ENCODE measurements at places on chromosomes 2 and 18. TPM values are rescaled to one million over a fixed set of nuclear protein-coding genes. Genes with fewer than 3 reads are reported as not detected.

GALNT5 gene
- not detected for total RNA-seq

IL18RAP gene
- not detected for total RNA-seq

ITGB6 gene
- total RNA-seq, result 0.29 TPM

SLC16A14 gene
- not detected for total RNA-seq

SERPINB8 gene
- total RNA-seq, result 10.9 TPM

CYP27C1 gene
- 1.1 TPM for total RNA-seq

TNFRSF11A gene
- 3.4 TPM for total RNA-seq

CD8A gene
- not detected for total RNA-seq

LAMA3 gene
- total RNA-seq, result 2.7 TPM

RGPD4 gene
- not detected for total RNA-seq

TCF23 gene
- total RNA-seq, result not detected

SLC19A3 gene
- 0.10 TPM for total RNA-seq

IFIH1 gene
- total RNA-seq, result 4.7 TPM

C2orf74 gene
- 51.5 TPM for total RNA-seq

CAPN10 gene
- total RNA-seq, result 22.2 TPM

TANC1 gene
- total RNA-seq, result 14.3 TPM

GAL3ST2 gene
- total RNA-seq, result not detected

ANKRD53 gene
- not detected for total RNA-seq

LIPG gene
- 3.7 TPM for total RNA-seq

NDC80 gene
- total RNA-seq, result 68.7 TPM

LRRC30 gene
- not detected for total RNA-seq

C2orf80 gene
- not detected for total RNA-seq

NPPC gene
- 0.12 TPM for total RNA-seq

CD207 gene
- total RNA-seq, result 0.14 TPM

REG1B gene
- total RNA-seq, result not detected

UGT1A3 gene
- total RNA-seq, result not detected

ABCG8 gene
- total RNA-seq, result not detected

HRH4 gene
- not detected for total RNA-seq

PROKR1 gene
- total RNA-seq, result not detected

NPAS2 gene
- total RNA-seq, result 5.2 TPM

POTEJ gene
- not detected for total RNA-seq

SLC9A4 gene
- 0.84 TPM for total RNA-seq

SIX3 gene
- not detected for total RNA-seq

DCDC2C gene
- not detected for total RNA-seq

ZC3H6 gene
- total RNA-seq, result 8.4 TPM

OR6B2 gene
- not detected for total RNA-seq

RTP5 gene
- not detected for total RNA-seq

DBI gene
- total RNA-seq, result 257 TPM

NT5DC4 gene
- total RNA-seq, result not detected

ST6GAL2 gene
- total RNA-seq, result not detected

MERTK gene
- total RNA-seq, result 0.10 TPM

MYO1B gene
- total RNA-seq, result 4.1 TPM

OTX1 gene
- total RNA-seq, result 0.41 TPM

LBX2 gene
- total RNA-seq, result 0.45 TPM

ALPP gene
- 0.84 TPM for total RNA-seq

PDE1A gene
- 1.4 TPM for total RNA-seq

FOXI3 gene
- total RNA-seq, result not detected

SPR gene
- total RNA-seq, result 84.0 TPM

GULP1 gene
- total RNA-seq, result 234 TPM

MATN3 gene
- 13.4 TPM for total RNA-seq

Data from A172 (cell line).